ENCODE measurements at places on chromosomes 5 and 9. TPM values are rescaled to one million over a fixed set of nuclear protein-coding genes. Genes with fewer than 3 reads are reported as not detected.

Gene HAVCR2
- 0.27 TPM for polyA plus RNA-seq

DNA sequence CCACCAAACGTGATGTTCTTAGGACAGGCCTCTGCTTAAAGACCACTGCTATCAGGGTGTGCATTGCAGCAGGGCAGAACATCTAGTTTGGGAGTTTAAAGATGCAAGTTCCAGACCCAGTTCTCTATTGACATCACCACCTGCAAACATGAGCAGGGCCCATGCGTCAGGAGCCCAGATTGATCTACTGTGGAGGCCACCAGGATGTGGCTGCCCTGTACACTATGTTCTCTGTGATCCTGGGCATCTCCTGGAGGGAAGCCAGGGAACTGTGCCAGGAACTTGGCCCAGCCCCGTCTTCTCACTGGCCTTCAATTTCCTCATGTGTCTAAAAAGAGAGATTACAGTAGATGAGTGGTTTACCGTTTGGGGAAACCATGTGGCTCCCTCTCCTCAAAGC is 87.1 kb downstream of the PDE6A start:
- peaks cover 8% of the 10 kb centered on the region for H3K4me1 ChIP-seq
- H3K27me3 ChIP-seq: no peaks in the 10 kb centered on the region
- no peak overlapping the region for H3K4me3 ChIP-seq
- no peaks in the 10 kb centered on the region for H3K36me3 ChIP-seq
- H3K27ac ChIP-seq: no peak overlapping the region

GRCh38 chr9:14652729-14653377 is 40.4 kb downstream of the ZDHHC21 start:
- DNase-seq: no peak
- peaks cover 44% of the 10 kb centered on the region for H3K36me3 ChIP-seq
- no peak overlapping the region for H3K4me3 ChIP-seq

- H3K4me3 ChIP-seq: no peak overlapping the region
- no peaks in the 10 kb centered on the region for H3K27me3 ChIP-seq
- no peak overlapping the region for H3K27ac ChIP-seq
- H3K36me3 ChIP-seq: no peaks in the 10 kb centered on the region
These were observed 140.0 kb downstream of the GCNT1 start for GRCh38 chr9:76598981-76599380.

Gene GLRA1
- polyA plus RNA-seq: not detected

DNA sequence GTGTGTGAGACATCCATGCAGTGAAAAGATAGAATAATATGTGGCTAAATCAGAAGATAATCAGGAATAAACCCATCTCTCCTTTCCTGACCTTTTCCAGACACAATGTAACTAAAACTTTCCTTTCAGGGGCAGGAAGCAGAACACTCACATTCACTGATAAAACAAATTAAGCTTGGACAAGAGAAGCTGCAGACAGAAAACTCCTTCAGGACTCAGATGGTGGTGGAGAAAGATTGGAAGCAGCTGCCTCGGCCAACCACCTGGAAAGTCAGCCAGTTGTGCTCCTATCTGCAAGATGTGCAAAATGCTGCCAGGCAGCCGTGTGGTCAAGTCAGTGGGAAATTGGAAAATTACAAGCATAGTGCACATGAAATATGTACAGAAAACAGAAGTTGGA is 26.9 kb downstream of the RASEF start:
- H3K4me3 ChIP-seq: no peak overlapping the region
- DNase-seq: no peak
- no peaks in the 10 kb centered on the region for H3K36me3 ChIP-seq
- no peaks in the 10 kb centered on the region for H3K27me3 ChIP-seq
- H3K27ac ChIP-seq: no peak overlapping the region

GRCh38 chr5:171496456-171496855 is 77.0 kb downstream of the FGF18 start:
- H3K27me3 ChIP-seq: peaks cover 9% of the 10 kb centered on the region
- no peak overlapping the region for H3K27ac ChIP-seq
- no peak overlapping the region for H3K4me3 ChIP-seq
- no peaks in the 10 kb centered on the region for H3K36me3 ChIP-seq
- no peaks in the 10 kb centered on the region for H3K4me1 ChIP-seq

GRCh38 chr5:99176186-99176585 is 247.4 kb upstream of the CHD1 start:
- H3K27ac ChIP-seq: no peak overlapping the region
- no peaks in the 10 kb centered on the region for H3K27me3 ChIP-seq
- H3K4me1 ChIP-seq: no peaks in the 10 kb centered on the region
- H3K4me3 ChIP-seq: no peak overlapping the region

DNA sequence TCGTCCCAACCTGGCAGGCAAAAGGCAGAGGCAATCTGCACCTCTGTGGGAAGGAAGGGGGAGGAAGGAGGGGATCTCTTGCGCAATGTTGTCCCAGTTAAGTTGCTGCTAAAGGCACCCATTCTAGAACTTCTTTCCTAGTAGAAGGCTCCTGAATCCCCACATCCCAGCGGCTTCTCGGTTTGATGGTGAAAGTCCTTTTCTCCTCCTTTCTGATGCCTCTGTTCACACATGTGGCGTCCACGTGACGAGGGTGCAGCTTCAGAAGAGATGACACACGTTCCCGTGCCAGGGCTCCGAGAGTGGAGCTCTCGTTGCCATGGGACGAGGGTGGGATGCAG is 96.9 kb upstream of the FCN2 start:
- no peak for DNase-seq
- H3K4me1 ChIP-seq: no peaks in the 10 kb centered on the region
- no peaks in the 10 kb centered on the region for H3K27me3 ChIP-seq

DNA sequence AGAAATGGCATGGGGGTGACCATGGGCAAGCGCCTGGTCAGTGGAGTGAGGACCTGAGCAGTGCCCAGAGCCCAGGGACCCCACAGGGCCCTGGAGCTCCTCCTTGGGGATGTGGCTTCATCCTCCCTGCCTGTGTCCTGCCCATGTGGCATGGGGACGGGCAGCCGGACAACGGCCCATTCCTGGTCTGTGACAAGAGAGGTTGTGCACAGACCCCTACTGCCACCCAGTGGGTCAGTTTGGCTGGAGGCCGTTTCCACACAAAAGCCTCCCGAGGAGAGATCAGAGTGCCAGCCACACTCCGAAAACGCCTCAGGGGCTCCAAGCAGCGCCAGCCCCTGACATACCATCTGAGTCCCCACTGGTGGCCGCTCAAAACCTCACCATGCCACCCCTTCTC is 19.8 kb downstream of the SLC6A18 start:
- H3K36me3 ChIP-seq: no peaks in the 10 kb centered on the region
- no peaks in the 10 kb centered on the region for H3K4me1 ChIP-seq
- H3K27me3 ChIP-seq: no peaks in the 10 kb centered on the region
- no peak overlapping the region for H3K27ac ChIP-seq

- H3K27ac ChIP-seq: no peak overlapping the region
- no peaks in the 10 kb centered on the region for H3K27me3 ChIP-seq
- DNase-seq: no peak
These were observed 461.0 kb downstream of the CCDC171 start for GRCh38 chr9:16013826-16014225.

- peaks cover 9% of the 10 kb centered on the region for H3K36me3 ChIP-seq
- H3K4me1 ChIP-seq: peaks cover 32% of the 10 kb centered on the region
- H3K4me3 ChIP-seq: no peak overlapping the region
- no peaks in the 10 kb centered on the region for H3K27me3 ChIP-seq
- no peak overlapping the region for H3K27ac ChIP-seq
- no peak for DNase-seq
These were observed 49.6 kb downstream of the MACROH2A1 start for GRCh38 chr5:135349451-135349850.

Gene PCSK1
- not detected for polyA plus RNA-seq

- H3K27me3 ChIP-seq: peaks cover 48% of the 10 kb centered on the region
- H3K27ac ChIP-seq: no peak overlapping the region
These were observed 53.0 kb downstream of the NIM1K start for GRCh38 chr5:43244823-43245565.

- H3K4me3 ChIP-seq: no peak overlapping the region
- no peaks in the 10 kb centered on the region for H3K36me3 ChIP-seq
- H3K27ac ChIP-seq: no peak overlapping the region
- no peak for DNase-seq
These were observed 130.4 kb downstream of the CHSY3 start for GRCh38 chr5:130034566-130035210.

DNA sequence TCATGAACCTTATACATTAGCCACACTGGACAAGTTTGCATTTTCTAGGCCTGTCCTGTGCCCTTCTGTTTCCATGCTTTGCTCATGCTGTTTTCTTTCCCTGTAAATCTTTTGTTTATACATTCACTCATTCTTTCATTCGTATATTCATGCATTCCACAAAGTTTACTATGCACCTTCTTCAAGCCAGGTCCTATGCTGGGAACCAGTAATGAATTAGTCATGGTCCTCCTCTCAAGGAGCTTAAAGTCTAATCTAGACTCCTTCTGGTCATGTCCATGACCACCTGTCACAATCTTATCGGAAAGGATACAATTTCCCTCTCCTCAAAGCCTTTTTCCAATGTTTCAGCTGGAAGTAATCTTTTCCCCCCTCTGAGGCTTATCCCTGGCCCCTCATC is 9.1 kb upstream of the XPA start:
- peaks cover 8% of the 10 kb centered on the region for H3K4me1 ChIP-seq
- no peak overlapping the region for H3K4me3 ChIP-seq

Gene VCAN
- 0.98 TPM for polyA plus RNA-seq

DNA sequence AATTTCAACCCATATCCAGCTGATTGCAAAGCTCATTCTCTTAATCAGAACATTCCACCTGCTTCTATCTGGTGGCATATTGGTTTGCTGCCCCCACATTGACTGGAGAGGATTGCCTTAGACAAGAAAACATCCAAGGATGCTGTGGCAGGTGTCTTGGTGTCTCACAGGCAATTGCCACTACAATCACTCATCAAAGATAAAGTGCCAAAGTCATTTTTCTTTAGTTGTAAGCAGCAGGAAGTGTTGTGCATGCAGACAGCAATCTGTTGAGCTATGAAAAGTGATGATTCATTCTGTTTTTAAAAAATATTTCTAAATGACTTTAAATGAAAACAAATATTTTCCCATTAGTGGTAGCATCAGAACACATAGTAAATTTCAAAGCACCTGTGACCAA is 53.9 kb downstream of the CDH6 start:
- DNase-seq: no peak
- no peak overlapping the region for H3K4me3 ChIP-seq
- no peaks in the 10 kb centered on the region for H3K27me3 ChIP-seq

GRCh38 chr9:82202808-82203207 is 214.2 kb downstream of the SPATA31D1 start:
- H3K36me3 ChIP-seq: peaks cover 1% of the 10 kb centered on the region
- H3K27me3 ChIP-seq: no peaks in the 10 kb centered on the region
- no peak overlapping the region for H3K4me3 ChIP-seq
